Foreskin keratinocyte (primary cell): ENCODE measurements at places on chromosomes 2 and 18.

- no peak for DNase-seq
Observed at GRCh38 chr2:42425697-42426096, 64.7 kb upstream of the COX7A2L start.

DNA sequence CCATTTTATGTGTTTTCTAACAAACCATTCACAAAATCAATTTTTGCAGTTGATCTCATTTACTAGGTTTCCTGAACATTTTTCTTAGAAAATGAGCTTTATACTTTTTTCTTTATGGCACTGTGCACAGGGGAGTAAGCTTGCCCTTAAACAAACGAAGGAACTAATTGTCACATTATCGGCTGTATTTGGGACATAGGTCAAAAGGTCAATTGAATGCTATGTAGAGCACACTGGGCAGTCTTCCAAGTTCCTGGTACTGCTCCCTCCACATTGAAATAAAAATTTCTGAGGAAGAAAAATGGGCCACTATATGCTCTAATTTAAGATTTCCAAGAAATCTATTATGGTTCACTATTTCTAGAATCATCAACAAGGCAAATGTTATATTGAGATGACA, 93.6 kb upstream of the TMEFF2 start:
- no peak for DNase-seq

GRCh38 chr2:128573531-128573930, 254.9 kb upstream of the HS6ST1 start:
- DNase-seq, result no peak

- DNase-seq, result peak; percentile 66
Observed at GRCh38 chr2:60260639-60261296, 292.7 kb downstream of the BCL11A start.

DNA sequence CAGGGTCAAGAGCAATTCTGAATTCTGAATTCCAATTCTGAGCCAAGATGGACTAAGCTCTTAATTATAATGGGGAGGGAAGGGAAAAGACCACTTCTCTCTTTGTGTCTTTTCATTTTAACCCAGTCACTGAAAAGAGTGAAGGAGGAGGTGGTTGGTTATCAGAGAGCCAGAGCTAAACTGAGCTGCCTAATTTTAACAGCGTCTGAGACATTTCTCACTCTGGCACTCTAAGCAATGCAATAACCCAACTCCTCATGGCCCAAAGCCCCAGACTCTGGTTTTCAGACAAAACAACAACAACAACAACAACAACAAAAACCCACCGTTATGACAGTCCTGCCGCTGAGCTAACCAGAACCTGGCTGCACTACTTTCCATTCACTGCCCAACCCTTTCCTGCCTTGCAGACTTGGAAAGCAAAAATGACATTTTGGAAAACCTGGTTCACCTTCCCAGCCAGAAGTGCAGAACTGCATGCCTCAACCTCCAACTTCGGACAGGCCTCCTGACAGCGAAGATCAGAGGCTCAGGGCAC, 1.0 kb downstream of the CHST10 start:
- no peak for DNase-seq

- peak; percentile 51 for DNase-seq
Observed at GRCh38 chr2:187618813-187619212, 64.6 kb upstream of the TFPI start.

GRCh38 chr18:57555134-57555533, 31.4 kb downstream of the FECH start:
- DNase-seq, result no peak

DNA sequence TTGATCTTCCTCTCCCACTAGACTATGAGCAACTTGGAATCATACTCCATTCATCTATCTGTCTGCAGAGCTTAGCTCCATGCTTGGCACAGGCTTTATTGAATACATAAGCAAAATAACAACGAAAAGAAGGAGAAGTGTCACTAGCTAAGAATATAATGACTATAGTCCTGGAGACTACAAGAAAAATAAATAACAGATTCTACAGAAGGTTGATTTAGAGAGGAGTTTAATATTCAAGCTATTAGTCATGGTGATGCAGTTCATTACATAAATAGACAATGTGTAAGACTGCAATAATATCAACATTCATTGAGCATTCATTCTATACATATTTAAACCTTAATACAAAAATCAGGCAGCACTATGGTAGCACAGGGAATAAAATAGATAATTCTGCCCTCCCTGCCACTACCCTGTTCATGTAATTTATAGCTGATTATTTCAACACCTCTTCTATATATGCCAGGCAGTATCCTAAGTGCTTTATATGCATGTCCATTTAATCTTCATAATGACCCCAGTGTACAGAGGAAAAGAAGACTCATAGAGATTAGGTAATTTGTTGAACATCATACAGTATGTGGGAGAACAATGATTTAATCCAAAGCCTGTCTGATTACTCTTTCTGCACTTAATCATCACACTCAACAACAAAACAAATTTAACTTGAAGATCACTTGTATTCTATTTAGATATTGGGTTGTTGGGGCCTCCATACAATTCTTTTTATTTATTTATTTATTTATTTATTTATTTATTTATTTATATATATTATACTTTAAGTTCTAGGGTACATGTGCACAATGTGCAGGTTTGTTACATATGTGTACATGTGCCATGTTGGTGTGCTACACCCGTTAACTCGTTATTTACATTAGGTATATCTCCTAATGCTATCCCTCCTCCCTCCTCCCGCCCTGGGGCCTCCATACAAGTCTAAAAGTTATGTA, 165.3 kb downstream of the RNF152 start:
- no peak for DNase-seq

DNA sequence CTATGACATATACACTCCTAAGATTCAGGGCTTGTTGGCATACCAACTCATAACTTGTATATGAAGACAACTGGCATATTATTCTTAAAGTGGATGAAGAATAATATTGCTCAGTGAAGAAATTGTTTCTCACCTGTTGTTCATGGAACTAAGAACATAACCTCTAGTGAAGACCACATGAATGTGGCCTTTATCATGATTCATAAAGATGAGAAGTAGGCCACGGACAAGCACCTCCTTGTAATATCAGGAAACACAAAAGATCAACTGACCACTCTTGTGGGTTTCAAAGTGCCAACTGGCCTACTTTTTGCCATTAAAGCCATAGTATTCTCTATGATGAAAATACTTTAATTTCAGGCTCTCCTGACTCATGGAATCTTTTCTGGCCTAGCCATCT, 407.4 kb downstream of the GRB14 start:
- no peak for DNase-seq

GRCh38 chr2:65465124-65465523, 32.7 kb upstream of the SPRED2 start:
- DNase-seq, result peak; percentile 38

DNA sequence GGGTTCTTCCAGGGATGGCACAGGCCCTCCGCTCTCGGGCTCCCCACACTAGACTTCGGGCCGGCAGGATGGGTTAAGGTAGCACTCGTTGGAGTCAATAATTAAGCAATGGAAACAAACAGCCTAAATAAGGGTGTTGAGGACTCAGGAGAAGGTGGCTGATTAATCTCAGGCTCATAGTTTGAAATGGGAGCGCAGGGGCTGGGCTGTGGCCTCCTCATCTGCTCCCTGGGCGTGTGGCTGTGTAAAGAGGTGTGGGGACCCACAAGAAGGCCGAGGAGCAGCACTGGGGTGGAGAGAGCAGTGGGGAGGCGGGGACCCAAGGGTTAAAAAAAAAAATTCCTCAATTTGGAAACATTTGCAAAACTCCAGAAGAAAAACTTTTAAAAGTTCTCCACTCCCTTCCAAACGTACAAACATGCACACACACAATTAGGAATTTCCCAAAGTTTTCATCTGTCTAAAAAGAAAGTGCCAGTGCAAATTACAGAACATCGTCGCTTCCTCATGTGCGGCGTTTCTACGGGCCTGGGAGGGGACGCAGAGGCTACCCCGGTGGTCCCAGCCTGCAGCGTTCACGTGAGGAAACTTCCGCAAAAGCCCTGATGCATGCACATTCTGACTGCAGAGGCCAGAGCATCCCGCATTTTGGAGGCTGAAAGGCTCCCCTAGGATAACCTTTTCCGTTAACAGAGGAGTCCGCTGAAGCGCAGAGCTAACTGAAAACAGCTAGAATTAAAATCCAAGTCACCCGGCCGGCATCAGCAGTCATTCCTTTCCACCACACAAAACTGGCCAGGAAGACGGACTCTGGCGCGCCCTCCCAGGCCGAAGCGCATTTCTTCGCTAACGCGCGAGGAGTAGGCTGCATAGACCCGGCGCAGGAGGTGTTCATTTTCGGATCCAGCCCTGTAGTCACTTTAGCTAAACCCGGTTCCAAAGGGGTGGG, 1.0 kb upstream of the TUBB6 start:
- no peak for DNase-seq

- peak; percentile 12 for DNase-seq
Observed at GRCh38 chr2:235642446-235643098, 148.7 kb downstream of the AGAP1 start.

DNA sequence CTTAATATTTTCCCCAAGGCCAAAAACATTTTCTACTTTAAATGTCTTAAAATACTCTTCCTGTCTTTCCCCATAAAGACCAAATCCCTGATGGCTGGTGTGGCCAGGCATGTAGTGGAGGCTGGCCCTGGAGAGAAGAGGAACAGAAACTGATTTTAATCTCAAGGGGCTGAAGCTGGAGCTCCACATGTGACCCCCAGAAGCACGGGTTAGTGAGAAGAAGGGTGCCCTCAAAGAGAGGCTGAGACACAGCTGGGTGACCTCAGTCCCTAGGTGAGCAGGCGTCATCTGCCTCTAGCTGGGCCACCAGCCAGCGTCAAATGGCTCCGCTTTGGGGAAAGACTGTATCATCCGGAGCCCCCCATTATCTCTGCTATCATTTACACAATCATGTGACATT, 19.3 kb upstream of the TMEM18 start:
- DNase-seq, result no peak

GRCh38 chr2:100522430-100522829, 40.4 kb upstream of the PDCL3 start:
- DNase-seq, result no peak

DNA sequence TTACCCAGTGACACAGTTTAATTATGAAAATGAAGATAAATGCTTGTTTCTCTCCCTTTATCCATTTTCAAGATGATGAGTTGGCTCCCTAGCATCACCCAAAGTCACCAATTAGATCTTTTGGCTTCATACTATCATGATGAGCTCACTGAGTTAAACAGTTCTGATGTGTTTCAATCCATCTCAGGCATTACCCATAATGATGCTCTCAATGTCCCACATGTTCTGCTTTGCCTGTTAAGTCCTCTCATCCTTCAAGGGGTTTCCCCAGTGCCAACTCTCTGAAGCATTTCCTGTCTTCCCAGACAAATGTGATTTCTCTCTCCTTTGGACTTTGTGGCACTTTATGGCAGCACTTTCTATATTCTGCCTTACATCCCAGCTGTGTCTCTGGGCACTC, 92.6 kb downstream of the EPB41L3 start:
- no peak for DNase-seq

DNA sequence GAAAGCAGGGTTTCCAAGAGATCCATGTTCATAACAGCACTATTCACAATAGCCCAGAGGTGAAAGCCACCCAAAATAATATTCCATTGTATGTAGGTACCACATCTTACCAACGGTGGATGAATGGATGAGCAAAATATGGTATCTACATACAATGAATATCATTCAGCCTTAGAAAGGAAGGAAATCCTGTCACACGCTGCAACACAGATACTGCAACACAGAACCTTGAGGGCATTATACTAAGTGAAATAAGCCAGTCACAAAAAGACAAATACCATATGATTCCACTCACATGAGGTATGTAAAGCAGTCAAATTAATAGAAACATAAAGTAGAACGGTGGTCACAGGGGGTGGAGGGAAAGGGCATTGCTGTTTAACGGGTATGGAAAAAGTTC, 155.7 kb downstream of the DTNB start:
- no peak for DNase-seq

GRCh38 chr2:9287400-9288045, 80.9 kb downstream of the ASAP2 start:
- DNase-seq, result peak; percentile 99

DNA sequence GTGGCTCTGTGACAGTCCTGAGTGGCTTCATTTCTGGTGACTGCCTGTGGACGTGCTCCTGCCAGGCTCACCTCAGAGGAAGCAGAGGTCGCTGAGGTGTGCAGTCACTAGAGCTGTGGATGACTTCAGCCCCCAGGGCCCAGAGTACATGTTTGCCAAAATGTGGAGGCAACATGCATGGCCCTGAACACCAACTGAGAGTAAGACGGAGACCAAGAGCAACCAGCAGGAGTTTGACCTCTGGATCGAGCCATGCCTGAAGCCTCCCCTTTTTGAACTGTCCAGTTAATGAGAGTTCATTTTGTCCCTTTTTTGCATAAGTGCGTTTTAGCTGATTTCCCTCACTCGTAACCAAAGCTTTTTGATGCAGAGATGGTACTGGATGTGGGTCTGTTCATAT, 184.9 kb downstream of the RTP5 start:
- no peak for DNase-seq

GRCh38 chr2:53217250-53217649, 550.4 kb upstream of the CHAC2 start:
- DNase-seq, result no peak

DNA sequence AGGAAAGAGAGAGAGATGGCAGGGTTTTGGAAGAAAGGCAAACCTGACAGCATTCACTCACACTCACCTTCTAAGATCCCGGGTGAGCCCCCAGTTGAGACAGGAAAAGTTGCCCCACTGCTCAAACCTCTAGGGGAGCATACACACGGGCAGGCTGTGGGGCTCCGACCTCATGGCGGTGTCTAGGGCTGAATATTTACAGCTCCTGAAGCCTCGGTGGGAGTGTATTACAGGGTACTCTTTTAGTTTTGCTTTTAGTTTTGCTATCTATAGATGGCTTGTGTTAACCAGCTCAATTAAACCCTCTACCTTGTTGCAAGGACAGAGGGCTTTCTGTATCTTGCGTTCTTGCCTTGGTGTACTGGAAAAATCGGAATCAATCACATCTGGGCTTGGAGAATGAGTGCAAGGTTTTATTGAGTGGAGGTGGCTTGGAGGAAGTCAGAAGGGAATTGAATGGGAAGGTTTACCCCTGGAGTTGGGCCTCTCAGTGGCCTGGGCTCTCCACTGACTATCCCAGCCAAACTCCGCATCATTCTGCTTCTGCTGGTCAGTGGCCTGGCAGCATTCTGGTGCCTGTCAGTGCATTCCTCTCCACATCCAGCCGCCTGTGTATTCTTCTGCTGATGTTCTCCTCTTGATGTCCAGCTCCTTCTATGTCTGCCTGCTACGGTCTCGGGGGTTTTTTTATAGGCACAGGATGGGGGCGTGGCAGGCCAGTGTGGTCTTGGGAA, 10.1 kb upstream of the IFIH1 start:
- DNase-seq, result no peak

DNA sequence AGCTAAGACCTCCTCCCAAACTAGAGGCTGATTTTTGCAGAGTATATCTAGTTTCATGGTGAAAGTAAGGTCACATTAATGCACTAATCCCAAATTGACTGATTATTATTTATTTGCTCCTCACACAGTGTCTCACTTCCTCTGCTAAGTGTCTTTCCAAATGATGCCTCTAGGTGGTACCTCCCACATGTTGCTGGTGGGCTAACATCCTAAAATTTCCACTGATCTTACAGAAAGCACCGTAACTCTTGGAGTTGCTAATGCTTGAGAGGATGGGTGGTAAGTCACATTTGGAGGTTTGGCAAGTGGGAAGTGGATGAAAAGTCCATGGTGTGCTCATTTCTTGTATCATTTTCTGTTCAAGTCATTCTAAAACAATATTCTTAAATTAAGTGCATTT, 428.7 kb upstream of the GYPC start:
- DNase-seq, result no peak

- DNase-seq, result peak; percentile 26
Observed at GRCh38 chr2:143856978-143857377, 662.9 kb downstream of the ZEB2 start.
